ENCODE measurements at places on chromosomes 5 and 9.

GRCh38 chr9:131860430-131860829 lies 120.6 kb upstream of the RAPGEF1 start:
- no peak for DNase-seq

DNA sequence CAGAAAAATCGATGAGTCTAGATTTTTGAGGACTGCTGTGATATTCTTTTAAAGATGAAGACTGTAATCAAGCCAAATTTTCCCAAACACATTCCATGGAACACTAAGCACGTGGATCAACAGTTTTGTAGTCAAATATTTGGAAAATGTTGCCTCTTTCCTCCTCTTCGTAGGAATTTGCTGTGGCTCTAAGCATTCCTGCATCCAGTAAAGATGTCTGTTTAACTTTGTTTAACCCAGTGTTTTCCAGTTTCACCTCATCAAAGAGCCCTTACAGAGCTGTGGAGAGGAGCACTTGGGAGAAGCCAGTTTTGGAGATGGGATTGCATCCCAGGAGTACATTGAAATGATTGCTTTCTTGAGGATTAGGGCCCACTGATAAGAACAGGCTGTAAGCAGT lies 58.9 kb downstream of the INSYN2B start:
- no peak for DNase-seq

DNA sequence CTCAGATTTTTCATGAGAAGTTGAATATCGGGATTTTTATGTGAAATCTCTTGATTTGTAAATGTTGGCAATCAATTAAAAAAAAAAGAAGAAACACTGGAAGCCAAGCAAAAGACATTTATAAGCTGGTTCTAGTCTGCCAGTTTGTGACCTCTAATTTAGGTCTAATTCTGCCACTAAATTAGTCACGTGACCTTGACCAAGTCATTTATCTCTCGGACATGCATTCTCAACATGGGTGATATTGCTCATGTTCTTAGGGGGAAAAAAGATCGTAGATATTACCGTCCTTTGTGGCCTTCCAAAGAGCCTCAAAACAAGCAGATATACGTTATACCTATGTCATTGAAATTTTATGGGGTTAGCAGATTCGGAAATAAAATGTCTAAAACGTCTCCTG lies 52.9 kb upstream of the PTPDC1 start:
- DNase-seq = no peak

DNA sequence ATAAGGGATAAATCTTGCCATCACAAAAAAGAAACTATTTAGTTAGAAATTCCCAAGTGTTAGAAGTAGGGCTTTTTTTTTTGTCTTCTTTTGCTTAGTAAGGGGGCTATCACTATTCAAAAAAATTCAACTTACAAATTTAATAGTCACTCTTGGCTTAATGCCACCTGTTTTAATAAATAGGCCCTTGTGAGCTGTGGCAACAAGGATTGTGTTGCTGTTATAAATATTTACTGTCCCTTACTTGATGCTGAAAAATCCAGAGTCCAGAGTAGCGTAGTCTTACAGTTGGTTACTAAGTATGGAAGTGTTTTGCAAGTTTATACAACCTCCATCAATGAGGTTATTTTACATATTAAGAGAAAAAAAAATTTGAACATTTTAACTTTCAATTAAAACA lies 21.4 kb upstream of the CEP78 start:
- DNase-seq = no peak

DNA sequence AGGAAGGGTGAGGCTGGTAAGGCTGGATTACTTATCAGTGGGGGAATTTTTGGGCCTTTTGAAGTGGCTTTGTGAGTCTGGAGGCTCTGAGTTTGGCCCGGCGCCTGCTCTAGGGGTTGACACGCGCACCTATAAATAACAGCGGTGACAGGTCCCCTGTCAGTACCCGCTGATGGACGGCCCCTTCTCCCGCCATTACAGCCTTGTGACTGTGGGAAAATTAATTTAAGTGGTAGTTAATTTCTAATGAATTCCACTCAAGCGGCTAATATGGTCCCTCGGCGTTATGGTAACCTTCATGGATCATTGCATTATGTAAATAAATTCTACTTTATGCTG lies 16.5 kb downstream of the MRPL36 start:
- no peak for DNase-seq

DNA sequence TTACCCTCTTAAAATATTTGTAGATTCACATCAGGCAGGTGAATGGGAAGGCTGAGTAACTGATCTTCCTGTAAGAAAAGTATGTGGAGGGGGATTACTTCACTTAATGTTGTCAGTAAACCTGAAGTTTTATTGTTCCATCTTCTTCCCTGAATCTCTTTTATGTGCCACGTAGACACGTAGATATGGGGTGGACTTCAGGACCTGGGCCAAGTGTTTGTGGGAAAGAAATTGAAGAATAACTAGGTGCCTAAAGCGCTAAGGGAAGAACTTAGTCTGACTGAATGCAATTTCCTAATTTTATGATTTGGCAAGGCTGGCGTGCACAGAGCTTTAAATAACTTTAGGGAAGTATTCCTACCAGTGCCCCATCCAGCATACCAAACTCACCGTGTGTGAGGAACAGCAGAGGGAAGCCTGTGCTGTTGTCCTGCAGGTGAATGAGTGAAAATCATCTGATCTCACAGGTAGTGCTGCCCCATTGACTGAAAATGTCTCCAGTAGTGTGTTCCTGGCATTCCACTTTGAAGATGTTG lies 323.4 kb downstream of the KDM4C start:
- no peak for DNase-seq

All from activated CD4-positive, alpha-beta T cell treated with anti-CD3 and anti-CD28 coated beads, Interleukin-2, amount 50 U/mL, for 16 hours (primary cell).